Activated T-helper 2 cell treated with anti-CD3 and anti-CD28 coated beads, Interferon-gamma antibody, Interleukin-2, Interleukin-4, amounts not matched to agents 10 μg/mL and 5 μg/mL and 100 μg/mL, durations not matched to agents 14 hours and 24 hours and 36 hours (primary cell): ENCODE measurements at places on chromosomes 7 and 10. TPM values are rescaled to one million over a fixed set of nuclear protein-coding genes. Genes with fewer than 3 reads are reported as not detected.
A peak's percentile ranks its signal among the peaks of the same experiment; 100 is the strongest.

BMI1 gene
- total RNA-seq: 64.2 and 69.0 TPM in 2 replicates

SSC4D gene
- 0.71 and 0.78 TPM in 2 replicates for total RNA-seq

ST8SIA6 gene
- total RNA-seq: not detected in 2 replicates

DNA sequence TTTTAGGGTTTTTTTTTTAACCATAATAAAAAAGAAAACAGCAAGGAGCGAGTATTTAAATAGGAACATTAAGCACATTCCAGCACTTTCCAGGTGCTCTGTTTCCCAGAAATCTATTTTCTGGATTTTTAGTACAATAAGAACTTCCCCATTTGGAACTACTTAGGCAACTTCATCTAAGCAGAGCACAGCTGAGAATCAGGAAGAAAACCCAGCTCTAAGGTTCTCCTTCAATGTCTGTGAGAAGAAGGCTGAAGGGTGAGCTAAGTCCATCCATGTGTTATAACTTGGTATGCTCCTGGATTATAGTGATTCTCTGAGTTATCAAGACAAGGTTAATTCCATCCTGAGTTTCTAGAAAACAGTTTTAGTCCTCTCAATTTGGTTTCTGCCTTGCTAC lies 181.9 kb downstream of the CYP26A1 start:
- no peak overlapping the region for H3K4me3 ChIP-seq
- H3K27me3 ChIP-seq: no peaks in the 10 kb centered on the region
- DNase-seq: no peak
- H3K4me1 ChIP-seq: no peaks in the 10 kb centered on the region
- H3K36me3 ChIP-seq: no peaks in the 10 kb centered on the region

DNA sequence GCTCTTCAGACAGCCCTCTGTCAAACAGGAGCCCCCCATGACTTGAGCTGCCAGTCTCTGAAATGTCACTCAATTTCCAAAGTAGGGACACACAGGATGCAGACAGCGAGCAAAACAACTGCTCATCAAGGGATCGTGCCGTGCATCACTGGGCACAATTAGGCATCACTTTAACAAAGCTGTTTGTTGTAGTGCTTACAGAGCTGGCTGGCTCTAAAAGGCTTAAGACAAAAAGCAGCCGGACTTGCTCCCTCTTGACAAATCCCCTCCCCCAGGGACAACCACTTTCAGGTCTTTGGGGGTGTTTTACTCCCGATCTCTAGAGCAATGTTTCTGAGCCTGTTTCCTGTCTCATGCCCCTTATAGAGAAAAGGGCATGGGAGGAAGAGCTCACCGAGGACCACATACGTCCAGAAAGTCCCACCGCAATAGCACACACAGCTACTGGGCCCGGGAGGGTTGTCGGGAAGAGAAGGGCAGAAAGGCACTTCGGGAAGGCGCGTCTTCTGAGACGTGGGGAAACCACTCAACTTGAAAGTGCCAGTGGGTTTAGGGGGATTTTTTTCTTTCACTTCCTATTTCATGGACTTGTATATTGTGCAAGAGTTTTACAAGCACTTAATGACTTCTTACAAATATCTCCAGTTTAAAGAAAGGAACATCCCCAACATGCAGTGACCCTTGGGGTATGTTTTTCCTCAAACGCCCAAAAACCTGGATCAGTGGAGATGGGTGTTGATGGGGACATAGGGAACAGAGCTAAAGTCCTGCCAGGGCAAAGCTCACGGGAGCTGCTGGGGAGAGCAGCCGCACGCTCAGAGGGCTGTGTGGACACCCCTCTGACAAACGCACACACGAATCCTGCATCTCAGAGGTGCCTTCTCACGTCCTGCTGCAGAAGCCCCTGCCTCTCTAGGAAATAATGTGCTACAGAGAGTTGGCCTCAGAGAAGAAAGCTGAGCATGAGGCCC lies 27.1 kb downstream of the LRRC20 start:
- no peak for DNase-seq
- H3K27ac ChIP-seq: peak overlapping the region; percentile 64
- no peaks in the 10 kb centered on the region for H3K27me3 ChIP-seq
- peaks cover 22% of the 10 kb centered on the region for H3K4me1 ChIP-seq

- peaks cover 2% of the 10 kb centered on the region for H3K27me3 ChIP-seq
- H3K36me3 ChIP-seq: no peaks in the 10 kb centered on the region
- no peak overlapping the region for H3K27ac ChIP-seq
- H3K4me3 ChIP-seq: no peak overlapping the region
- DNase-seq: no peak
Observed at GRCh38 chr7:104371216-104371979, 43.0 kb downstream of the LHFPL3 start.

DNA sequence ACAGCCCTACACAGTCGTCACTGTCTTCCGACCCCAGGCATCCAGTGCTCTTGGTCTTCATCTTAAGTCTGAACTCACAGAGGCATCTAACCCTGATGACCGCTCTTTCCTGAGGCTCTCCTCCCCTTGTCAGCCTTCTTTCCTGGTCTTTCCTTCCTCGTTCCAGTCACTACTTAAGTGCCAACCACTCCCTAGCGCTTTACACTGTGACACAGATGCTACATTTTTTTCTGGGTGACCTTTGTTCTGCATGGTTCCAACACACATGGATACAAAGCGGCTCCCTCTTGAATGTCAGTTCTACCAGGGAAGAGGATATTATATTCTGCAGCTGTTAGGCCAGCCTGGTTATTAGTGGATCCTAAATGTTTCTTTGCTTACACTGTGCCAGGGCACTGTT lies 12.7 kb downstream of the YWHAG start:
- H3K4me3 ChIP-seq: no peak overlapping the region
- peaks cover 79% of the 10 kb centered on the region for H3K36me3 ChIP-seq
- H3K4me1 ChIP-seq: peaks cover 51% of the 10 kb centered on the region
- DNase-seq: no peak

DNA sequence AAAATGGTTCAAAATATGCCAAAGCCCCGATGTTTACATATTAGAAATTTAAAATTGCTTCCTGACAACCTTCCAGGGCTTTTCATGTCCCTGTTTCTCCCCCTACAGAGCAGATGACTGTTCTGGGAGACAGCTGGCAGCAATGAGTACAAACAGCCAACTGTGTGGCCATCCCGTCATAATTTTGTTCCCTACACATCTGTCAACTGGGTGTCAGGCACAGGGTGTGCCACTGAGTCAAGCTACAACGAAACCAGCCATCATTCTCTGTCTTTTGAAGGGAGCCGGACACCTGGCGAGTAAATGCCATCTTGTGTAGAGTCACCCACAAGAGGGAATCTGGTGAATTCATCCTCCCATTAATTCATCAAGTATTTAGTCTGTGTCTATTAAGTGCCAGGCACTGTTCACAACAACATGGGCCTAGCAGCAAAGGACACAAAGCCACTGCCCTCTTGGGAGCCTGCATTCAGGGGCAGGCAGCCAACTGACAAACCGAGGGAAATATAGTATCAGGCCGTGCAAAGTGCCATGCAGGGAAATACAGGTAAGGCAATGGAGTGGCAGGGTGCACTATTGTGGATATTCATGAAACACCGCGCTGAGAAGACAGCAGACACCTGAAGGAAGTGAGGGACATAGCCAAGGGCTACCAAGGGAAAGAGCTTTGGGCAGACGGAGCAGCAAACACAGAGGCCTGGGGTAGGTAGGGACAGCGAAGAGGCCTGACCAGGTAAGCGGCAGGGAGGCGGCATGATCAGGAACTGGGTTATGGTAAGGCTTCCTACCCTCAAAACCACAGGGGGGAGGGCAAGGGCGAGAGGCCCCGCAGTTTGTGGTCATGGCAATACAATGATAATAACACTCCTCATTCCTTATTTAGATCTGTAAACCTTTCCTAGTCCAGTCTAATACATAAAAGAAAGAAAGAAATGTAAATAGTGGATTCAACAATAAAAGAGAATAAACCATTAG lies 213.6 kb downstream of the FAM107B start:
- H3K36me3 ChIP-seq: peaks cover 65% of the 10 kb centered on the region
- no peak for DNase-seq
- H3K27ac ChIP-seq: peak overlapping the region; percentile 84
- H3K4me3 ChIP-seq: peak overlapping the region; percentile 55
- peaks cover 82% of the 10 kb centered on the region for H3K4me1 ChIP-seq

DNA sequence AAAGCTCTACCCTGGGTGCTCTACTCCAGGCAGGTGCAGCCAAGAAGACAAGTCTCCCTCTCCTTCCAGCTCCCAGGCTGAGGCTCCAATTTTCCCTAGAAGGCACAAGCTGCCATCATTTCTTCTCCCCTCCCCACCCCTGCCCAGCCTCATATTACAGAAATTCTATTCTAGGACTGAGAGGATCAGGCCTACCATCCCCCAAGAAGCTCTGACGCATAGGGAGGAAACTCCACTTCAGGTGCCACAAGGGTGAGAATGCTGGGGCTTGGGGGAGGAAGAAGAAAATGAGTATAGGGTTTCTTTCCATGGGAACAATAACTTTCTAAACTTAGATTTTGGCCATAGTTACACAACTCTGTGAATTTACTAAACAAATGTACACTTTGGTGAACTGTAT lies 35.3 kb downstream of the FEZF1 start:
- no peak for DNase-seq
- H3K36me3 ChIP-seq: no peaks in the 10 kb centered on the region
- no peak overlapping the region for H3K27ac ChIP-seq
- H3K4me3 ChIP-seq: no peak overlapping the region
- no peaks in the 10 kb centered on the region for H3K27me3 ChIP-seq
- H3K4me1 ChIP-seq: no peaks in the 10 kb centered on the region

- H3K4me3 ChIP-seq: no peak overlapping the region
- H3K36me3 ChIP-seq: peaks cover 62% of the 10 kb centered on the region
- peaks cover 53% of the 10 kb centered on the region for H3K4me1 ChIP-seq
- no peak for DNase-seq
- no peaks in the 10 kb centered on the region for H3K27me3 ChIP-seq
Observed at GRCh38 chr10:59830601-59831259, 75.6 kb downstream of the CCDC6 start.

DNA sequence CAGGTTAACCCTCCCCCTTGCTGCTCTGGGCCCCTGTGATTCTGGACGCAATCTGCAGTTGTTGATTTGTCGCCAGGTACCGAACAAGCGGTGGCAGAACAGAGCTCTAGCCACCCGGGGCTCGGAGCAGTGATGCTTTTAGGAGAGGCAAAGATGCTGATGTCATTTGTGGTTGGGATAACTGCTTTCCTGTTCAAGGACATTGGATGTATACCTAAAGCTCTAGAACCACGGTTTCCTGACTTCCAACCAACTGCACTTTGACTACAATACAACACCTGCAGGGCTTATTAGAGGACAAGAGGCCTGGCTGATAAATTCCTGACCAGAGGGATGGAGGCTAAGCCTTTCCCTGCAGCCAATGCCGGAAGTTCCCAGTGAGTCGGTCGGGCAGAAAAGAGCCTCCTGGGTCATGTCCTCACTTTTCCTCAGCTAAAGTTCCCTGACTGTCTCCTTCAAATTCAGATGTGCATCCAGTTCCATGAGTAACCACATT lies 6.5 kb upstream of the RBM20 start:
- H3K36me3 ChIP-seq: no peaks in the 10 kb centered on the region
- peaks cover 44% of the 10 kb centered on the region for H3K27me3 ChIP-seq
- DNase-seq: no peak
- peaks cover 14% of the 10 kb centered on the region for H3K4me1 ChIP-seq
- no peak overlapping the region for H3K27ac ChIP-seq

DNA sequence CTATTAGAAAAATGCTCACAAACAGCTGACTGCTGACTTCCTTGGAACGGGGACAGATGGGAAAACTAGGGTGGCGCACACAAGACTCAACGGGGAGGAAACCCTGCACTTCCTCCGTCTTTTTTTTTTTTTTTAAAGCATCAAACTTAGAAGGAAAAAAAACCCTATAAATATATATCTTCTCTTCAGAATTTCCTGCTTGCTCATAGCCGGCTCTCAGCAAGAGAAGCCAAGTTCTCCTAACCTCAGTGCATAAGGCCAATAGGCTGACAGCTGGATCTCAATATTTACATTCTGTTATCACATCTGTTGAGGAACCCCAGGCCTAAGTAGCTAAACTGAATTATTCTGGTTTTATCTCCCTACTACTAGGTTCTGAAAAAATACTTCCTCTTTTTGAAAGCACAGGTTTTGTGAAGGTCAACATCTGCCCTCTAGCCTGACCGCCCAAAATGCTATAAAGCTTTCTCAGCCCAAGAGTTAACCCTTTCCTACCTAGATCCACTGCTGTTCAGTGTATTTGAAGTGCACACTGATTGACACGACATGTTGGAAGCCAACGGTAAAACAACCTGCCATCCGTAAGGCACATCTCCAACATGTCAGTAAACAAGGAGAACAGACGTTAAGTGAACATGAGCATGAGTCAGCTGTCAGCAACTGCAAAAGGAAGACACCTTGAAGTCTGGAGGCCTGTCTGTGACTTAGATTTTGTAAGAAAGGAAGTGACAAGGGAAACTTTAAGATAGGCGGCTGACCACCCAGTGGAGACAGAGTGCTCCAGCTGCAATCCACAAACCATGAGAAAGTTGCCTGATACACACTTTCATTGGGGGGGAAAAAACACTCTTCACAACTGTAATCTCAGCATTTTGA lies 83.8 kb downstream of the EBLN1 start:
- no peaks in the 10 kb centered on the region for H3K36me3 ChIP-seq
- H3K4me1 ChIP-seq: peaks cover 3% of the 10 kb centered on the region
- no peak overlapping the region for H3K27ac ChIP-seq
- no peaks in the 10 kb centered on the region for H3K27me3 ChIP-seq
- DNase-seq: no peak

DNA sequence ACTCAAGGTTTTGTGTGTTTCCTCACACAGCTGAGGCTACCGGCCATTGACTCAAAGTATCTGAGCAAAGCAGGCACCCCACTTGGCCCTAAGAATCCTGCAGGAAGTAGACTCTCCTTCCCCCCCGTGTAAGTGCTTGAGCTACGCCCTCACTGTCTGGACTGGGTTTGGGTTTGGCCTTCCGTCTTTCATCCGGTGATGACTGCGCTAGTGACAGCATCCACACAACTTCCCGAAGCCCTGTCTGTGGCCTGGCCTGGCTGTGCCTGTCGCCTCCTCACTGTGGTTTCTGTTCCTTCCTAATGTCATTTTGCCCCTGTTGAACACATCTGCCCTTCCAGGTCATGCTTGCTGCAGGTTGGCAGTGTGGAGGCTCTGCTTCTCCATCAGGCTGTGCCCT lies 14.5 kb downstream of the C7orf57 start:
- DNase-seq: no peak
- H3K36me3 ChIP-seq: no peaks in the 10 kb centered on the region
- peaks cover 1% of the 10 kb centered on the region for H3K27me3 ChIP-seq

GRCh38 chr10:104711302-104711721 lies 70.2 kb downstream of the SORCS3 start:
- no peaks in the 10 kb centered on the region for H3K36me3 ChIP-seq
- H3K4me1 ChIP-seq: no peaks in the 10 kb centered on the region
- H3K27me3 ChIP-seq: peaks cover 1% of the 10 kb centered on the region
- no peak overlapping the region for H3K27ac ChIP-seq
- no peak for DNase-seq
- no peak overlapping the region for H3K4me3 ChIP-seq

DNA sequence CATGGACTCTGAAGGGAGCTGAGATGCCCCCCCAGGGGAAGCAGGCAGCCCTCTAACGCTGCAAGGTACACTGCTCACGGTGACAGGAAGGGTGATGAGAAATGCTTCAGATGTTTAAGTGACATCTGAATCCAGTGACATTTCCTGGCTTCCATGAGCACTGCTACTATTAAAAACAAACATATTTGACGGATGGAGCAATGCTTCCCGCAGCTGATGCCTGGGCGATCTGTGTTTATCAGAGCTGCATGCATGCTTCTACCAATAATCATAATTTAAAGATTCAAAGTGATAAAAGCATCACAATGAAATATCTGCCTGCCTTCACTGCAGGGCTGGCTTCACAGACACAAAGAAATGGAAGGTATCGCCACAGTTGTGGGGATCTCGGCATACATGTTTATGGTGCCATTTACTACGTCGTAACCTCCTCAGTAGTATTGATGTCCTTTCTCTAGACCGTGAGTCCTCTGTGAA lies 66.1 kb upstream of the AOAH start:
- no peak overlapping the region for H3K27ac ChIP-seq
- DNase-seq: no peak
- no peak overlapping the region for H3K4me3 ChIP-seq
- H3K27me3 ChIP-seq: no peaks in the 10 kb centered on the region
- peaks cover 3% of the 10 kb centered on the region for H3K36me3 ChIP-seq
